ENCODE measurements at places on chromosomes 1 and 21.

DNA sequence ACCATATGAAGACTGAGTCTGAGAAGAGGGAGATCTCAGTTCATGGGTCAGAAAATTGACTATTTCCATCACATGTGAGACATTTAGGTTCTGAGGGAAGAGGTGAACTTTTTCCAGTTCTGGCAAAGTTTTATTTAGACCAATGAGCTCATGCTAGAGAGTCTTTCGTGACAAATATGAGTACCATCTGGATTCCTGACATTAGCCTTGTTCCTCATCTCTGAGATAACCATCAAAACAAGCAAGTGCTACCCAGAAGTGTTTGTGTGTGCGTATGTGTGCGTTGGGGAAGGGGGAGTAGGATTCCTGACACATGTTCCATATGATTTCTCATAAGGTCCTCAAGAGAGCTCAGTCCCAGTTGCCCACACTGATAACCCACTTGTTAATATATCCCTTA lies 120.6 kb downstream of the FASLG start:
- no peak for DNase-seq

GRCh38 chr1:29783508-29784275 lies 547.4 kb downstream of the PTPRU start:
- no peak for DNase-seq

DNA sequence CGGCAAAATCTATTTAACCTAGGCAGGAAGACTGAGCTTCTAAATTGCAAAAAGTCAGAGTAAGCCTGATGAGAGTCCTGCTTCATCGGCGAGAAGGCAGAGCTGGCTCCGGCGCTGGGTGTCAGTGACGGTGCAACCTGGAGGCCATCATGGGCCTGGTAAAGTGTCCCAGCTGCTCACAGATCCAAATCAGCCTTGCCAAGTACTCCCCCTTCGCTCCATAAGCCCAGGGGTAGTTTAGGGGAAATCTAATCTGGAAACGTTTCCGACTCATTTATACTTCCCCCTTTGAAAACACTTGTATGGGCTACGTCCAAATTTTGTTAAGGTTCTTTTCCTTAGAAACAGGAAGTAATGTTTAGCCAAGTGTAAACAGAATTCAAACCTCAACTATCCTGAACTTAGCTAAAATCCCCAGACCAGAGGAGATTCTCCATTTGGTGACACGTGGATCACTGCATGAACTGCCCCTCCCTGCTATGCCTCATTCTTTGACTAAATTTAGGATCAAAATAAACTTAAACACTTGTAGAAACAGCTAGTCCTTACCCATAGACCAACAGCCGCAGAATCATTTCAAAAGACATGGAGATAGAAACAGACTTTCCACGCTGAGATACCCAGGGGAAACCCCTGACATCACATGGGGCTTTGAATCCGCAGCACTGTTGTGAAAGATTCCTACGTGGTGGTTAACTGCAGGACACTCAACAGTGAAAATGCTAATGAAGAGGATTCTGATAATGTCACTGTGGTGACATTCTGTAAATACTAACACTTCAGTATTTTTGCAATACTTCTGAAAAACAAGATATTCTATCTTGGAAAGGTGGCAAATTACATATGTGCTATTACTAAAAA lies 172.7 kb downstream of the TGFBR3 start:
- DNase-seq, result peak; percentile 87

GRCh38 chr21:29114765-29115500 lies 15.5 kb upstream of the MAP3K7CL start:
- DNase-seq, result no peak

- DNase-seq, result no peak
Observed at GRCh38 chr1:182080040-182080439, 18.5 kb upstream of the ZNF648 start.

DNA sequence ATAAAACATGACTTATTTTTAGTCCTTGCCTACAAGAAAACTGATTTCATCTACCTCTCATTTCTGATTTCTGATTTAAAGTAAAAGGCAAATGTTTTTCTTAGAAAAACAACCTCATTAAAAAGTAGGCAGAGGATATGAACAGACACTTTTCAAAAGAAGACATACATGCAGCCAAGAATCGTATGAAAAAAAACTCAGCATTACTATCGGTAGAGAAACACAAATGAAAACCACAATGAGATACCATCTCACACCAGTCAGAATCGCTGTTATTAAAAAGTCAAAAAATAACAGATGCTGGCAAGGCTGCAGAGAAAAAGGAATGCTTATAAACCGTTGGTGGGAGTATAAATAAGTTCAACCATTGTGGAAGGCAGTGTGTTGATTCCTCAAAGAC lies 16.2 kb downstream of the ODR4 start:
- DNase-seq, result no peak

GRCh38 chr1:34671887-34672286 lies 83.0 kb upstream of the GJB5 start:
- DNase-seq, result no peak

Measured in activated CD4-positive, alpha-beta T cell treated with anti-CD3 and anti-CD28 coated beads, Interleukin-2, Interleukin-6, amounts not matched to agents 100 ng/mL and 50 ng/mL, durations not matched to agents 16 hours and 8 hours (primary cell).